ENCODE measurements at places on chromosomes 6 and 20.

GRCh38 chr6:46635462-46635861 is 17.2 kb downstream of the CYP39A1 start:
- DNase-seq, result no peak

- DNase-seq, result no peak
These were observed 103.8 kb downstream of the BACH2 start for GRCh38 chr6:90192857-90193256.

DNA sequence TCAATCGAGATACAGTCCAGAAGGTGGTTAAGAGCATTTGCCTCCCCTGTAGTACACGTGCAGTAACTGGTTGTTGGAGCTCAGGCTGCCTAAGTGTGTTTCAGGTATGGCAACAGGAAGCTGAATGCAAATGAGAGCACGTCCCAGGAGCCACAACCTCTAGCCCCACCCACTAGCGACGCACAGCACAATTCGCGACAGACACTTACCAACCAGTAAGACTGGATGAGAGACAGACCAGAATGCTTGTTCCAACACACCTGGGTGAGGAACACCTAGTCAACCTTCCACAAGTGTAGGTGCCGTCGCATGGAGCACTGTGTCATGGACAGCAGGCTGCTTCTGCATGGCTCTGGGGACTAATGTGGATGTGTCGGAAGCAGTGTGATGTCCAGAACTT is 7.2 kb upstream of the SERPINB1 start:
- DNase-seq, result peak; percentile 79

DNA sequence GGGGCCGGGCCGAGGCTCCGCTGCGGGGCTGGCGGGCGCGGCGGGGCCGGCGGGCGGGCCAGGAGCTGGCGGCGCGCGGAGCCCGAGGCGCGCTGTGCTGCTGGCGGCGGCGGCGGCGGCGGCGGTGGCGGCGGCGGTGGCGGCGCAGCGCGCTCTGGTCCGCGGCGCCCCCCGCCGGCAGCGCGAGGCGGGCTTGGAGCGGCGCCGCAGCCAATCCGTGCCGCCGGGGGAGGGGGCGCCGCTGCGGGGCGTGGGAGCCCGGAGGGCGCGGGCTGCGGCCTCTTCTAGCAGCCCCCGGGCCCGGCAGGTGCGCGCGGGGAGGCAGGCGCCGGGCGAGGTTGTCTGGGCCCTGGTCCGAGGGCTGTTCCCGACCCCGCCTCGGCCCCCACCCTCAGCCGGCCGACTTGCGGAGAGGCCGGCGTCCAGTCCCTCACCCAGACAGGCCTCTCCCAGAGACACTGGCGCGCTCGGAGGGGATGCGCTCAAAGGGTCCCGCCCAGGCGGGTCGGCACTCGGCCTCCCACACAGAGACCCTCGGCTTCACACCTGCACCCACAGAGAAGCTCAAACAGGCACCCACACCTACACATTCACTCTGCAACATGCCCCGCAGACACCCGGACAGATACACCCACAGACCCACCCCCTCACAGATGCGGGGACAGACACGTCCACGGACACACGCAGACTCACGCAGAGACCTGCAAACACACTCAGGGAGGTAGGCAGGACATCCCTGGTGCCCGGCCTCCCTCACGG is at the start of gene RIMS4:
Gene RIMS4 (minus strand): TSS at position 156 of the 759 bp plus-strand sequence. CDS start 275 bp downstream, outside the sequence.
- DNase-seq, result peak; percentile 20

DNA sequence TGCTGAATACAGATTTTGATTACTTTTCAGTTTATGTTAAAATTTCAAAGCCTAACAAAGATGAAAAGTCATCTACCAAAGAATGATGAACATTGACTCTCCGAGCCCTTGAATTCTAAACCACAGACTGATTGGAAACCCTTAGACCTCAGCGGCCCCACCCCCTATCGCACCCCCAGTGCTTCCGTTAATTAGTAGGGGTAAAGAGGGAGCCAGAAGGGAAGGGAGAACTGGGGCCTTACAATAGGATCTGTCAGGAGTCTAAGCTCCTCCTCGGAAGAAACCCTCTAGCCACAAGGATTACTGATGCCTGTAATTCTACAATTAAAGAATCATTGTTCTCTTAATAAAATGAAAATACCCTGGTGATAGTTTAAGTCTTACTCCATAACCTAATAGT is 79.7 kb upstream of the JARID2 start:
- DNase-seq, result no peak

- DNase-seq, result no peak
These were observed 48.7 kb upstream of the RPS6KA2 start for GRCh38 chr6:166675736-166676135.

DNA sequence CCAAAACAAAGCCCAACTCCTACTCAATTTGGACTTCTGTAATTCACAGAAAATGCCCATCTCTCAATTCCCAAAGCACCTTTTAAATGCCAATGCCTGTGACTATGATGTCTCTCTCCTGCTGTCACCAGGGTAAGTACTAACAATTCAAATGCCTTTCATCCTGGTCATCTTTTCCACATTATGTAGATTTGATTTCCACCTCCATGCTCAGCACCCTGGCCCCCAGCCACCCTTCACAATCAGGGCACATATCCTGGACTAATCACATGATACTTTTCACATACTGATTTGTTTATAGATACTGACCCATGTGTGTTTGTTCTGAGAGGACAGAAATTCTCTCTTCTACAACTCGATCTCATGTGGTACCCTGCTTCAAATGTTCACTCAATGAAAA is 236.3 kb downstream of the PTPRK start:
- DNase-seq, result no peak

DNA sequence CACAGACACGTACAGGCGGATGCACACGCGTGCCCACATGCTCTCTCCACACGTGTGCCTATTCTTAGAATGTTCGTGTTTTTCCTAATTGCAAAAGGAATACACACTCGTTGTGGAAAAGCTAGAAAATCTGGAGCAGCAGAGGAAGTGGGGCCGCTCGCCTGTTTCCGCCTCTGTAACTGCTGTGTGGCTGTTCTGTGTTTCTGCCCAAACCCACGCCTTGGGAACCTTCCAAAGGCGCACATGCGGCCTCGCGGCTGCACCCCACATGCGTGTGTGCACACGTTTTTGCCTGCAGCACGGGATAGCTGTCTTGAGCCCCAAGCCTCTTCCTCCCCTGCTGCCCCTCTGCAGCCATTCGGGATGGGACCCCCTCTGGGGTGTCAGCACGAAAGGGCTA is 12.2 kb downstream of the SLC17A9 start:
- DNase-seq, result no peak

- no peak for DNase-seq
These were observed 156.3 kb downstream of the SOBP start for GRCh38 chr6:107646176-107646575.

DNA sequence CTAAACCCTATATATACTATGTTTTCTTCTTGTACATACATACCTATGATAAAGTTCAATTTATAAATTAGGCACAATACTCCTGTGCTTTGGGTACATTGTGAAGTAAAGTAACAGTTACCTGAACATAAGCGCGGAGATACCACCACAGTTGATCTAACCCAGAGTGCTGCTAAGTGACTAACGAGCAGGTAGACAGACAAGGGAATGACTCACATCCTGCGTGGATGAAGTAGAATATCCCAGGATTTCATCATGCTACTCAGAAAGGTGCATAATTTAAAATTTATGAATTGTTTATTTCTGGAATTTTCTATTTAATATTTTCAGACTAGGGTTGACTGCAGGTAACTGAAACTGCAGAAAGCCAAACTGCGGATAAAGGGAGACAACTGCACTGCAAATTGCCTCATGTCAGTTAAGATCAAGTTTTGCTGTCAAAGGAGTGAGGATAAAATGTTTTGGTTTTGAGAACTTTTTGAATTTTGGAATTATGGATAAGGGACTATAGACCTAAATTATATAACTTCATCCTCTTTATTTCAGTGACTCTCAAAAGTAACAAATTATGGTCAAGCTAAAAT is 14.4 kb downstream of the MKKS start:
- DNase-seq, result no peak

DNA sequence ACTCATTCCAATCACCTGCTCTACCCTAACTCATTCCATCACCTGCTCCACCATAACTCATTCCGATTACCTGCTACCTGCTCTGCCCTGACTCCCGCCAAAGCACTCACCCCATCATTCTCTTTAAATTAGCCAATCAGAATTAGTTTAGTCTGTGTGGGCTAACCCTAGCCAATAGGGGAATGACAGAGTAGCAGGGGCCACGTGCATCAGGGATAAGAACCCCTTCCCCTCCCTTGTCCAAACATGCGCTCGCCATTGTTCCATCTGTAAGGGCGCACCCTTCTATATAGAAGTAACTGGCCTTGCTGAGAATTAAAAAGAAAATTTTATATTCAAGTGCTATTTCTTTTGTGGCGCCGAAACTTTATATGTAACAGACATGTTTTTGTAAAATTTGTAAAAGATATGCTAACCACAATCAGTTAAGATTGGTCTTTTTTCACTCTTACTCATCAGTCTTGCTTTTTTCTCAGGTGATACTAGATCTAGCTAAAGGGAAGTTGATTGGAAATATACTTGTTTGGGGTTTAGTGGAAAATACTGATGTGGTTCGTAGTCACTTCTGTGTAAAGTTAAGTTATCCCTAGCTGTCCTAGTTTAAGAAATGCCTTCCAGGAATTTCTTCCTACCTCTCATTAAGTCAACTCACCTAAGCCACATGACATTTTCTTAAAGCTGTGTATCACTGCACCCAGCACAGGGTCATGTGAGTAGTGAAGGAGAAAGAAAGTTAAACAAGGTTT is 16.5 kb downstream of the RTN4IP1 start:
- no peak for DNase-seq

DNA sequence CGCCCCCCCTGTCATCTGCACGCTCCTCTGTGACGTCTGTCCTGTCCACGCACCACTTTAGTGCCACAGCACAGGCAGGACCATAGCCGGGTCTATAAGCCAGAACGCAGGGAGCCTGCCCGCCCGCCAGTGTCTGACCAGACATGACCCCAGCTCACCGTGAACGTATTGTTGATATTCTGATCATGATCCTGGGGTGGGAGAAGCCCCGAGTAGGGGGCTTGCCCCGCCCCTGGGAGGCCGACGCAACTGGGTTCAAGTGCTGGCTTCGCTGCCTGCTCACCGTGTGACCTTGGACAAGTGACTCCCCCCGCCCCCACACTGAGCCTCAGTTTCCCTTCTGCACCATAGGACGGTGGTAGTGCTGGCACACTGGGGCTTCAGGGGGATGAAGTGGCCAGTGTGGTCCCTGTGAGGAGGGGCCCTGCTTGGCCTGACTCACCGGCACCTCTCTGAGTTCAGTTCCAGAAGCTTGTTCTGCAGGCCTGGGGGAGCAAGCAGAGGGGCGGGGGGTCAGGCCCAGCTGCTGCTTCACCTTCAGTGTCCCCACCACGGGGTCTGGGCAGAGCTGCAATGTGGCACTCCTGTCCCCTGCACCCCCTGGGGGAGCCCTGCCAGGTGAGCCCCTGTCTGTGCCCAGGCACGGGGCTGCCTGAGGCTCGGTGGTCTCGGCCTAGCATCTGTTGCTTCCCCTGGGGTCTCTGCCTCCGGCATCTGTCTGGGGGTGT is 9.2 kb downstream of the RBBP8NL start:
- no peak for DNase-seq

DNA sequence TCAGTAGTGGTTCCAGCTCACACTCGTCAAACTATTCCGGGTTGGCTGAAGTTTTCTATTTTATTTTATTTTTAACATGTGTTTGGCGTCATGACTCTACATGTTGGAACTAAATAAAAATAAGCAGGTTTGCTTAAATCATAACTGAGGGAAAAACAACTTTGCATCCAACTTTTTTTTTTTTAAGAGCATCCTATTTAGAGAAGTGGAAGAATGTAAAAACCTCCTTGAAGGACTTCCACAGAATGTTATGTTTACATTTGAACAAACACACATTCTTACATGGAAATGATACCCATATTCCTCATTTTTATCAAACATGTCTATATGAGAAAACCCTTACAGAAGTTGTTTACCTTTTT is 659 bp downstream of the PRDM1 start:
- DNase-seq, result no peak

GRCh38 chr20:16926626-16927430 is 178.7 kb downstream of the OTOR start:
- DNase-seq, result no peak

DNA sequence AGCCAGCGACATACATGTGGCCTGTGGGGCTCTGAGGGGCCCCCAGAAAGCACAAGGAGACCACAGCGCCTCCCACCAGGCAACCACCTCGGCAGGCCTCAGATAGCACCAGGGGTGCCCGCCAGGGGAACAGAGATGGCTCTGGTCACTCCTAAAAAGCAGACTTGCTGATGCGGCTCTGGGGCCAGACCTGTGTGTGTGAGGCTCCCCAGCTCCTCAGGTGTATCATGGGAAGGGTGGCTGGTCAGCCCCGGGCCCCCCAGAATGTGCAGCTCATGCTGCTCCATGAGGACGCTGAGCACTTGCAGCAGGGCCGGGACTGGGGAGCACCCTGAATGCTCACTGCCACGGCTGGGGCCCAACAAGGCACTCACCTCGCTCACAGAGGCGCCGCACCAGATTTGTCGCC is 60.2 kb downstream of the PYGB start:
- no peak for DNase-seq

GRCh38 chr20:54212226-54212625 is 4.3 kb downstream of the PFDN4 start:
- no peak for DNase-seq

- no peak for DNase-seq
These were observed 17.1 kb downstream of the HIVEP2 start for GRCh38 chr6:142927904-142928303.

DNA sequence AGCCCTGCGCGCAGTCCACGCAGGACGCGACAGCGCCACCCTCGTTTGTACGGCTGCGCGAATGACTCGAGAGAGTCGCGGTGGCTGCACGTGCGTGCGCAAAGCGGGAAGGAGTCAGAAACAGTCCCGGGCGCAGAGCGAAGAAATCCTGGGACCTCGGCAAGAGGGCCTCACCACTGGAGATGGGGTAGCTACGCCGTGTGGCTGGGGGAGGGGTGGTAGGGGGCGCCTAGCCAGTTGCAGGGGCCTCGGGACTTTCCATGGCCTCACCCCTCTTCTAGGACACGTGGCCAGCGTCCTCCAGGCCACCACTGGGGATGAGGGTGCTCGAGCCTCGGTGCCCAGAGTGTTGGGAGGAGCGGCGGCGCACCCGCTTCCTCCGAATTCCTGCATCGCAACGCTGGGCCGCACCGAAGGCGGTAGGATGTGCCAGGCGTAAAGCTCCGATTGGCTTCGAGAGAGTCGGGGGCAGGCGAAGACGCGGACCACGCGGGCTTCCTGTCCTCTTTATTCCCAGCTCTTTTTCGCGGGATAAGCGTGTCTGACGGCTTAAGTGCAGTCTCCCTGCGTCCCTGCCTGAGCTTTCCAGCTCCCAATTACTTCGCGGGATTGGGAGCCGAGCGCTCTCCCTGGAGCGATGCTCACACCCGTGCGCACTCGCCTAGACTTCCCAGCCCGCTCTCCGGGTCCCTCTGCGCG is 38.7 kb downstream of the NCR2 start:
- no peak for DNase-seq

DNA sequence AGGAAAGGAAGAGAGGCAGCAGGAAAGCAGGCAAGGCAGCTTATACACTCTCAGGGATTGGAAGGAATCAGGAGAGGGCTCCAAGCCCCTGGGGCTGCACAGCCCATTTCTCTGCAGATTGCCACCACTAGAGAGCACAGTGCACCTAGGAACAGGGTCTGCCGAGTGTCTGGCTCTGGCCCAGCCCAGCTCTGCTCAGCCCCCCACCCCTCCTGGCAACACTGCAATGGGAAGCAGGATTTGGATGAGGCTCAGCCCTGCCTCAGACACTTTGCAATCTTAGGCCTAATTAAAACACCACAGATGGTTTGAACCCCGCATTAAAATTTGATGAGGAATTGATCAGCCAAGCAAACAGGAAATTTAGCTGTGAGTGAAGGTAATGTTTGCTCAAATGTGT is 252.7 kb downstream of the DHX35 start:
- no peak for DNase-seq

GRCh38 chr20:24032400-24032898 is 43.9 kb upstream of the GGTLC1 start:
- DNase-seq, result no peak

- no peak for DNase-seq
These were observed 180.5 kb downstream of the ISM1 start for GRCh38 chr20:13401596-13401995.
